Activated naive CD4-positive, alpha-beta T cell treated with anti-CD3 and anti-CD28 coated beads, Interleukin-2, amount 50 U/mL, for 72 hours (primary cell): ENCODE measurements at places on chromosomes 13 and 19. TPM values are rescaled to one million over a fixed set of nuclear protein-coding genes. Genes with fewer than 3 reads are reported as not detected.

Gene MTUS2
- not detected for total RNA-seq

Gene BEST2
- total RNA-seq, result not detected

Gene R3HDM4
- 98.3 TPM for total RNA-seq

Gene PIP5K1C
- 11.5 TPM for total RNA-seq

Gene LILRB5
- not detected for total RNA-seq

Gene IRGC
- total RNA-seq, result not detected

Gene CEACAM4
- not detected for total RNA-seq

Gene CLDND2
- total RNA-seq, result 1.8 TPM

Gene POSTN
- total RNA-seq, result not detected

Gene KLHL1
- total RNA-seq, result not detected

Gene KASH5
- total RNA-seq, result 0.95 TPM

Gene CASP14
- not detected for total RNA-seq

Gene TEX29
- total RNA-seq, result 1.5 TPM

Gene NLRP11
- not detected for total RNA-seq

Gene CGB5
- not detected for total RNA-seq

Gene TEX101
- total RNA-seq, result not detected

Gene CYP2A6
- total RNA-seq, result 0.23 TPM

Gene SUPT20H
- 73.3 TPM for total RNA-seq

Gene ZNF556
- total RNA-seq, result not detected

Gene FGF22
- not detected for total RNA-seq

Gene PSG3
- not detected for total RNA-seq

Gene FCAR
- total RNA-seq, result not detected
